Epithelial cell of proximal tubule (primary cell): ENCODE measurements at places on chromosomes 3 and 15. TPM values are rescaled to one million over a fixed set of nuclear protein-coding genes. Genes with fewer than 3 reads are reported as not detected.

DNA sequence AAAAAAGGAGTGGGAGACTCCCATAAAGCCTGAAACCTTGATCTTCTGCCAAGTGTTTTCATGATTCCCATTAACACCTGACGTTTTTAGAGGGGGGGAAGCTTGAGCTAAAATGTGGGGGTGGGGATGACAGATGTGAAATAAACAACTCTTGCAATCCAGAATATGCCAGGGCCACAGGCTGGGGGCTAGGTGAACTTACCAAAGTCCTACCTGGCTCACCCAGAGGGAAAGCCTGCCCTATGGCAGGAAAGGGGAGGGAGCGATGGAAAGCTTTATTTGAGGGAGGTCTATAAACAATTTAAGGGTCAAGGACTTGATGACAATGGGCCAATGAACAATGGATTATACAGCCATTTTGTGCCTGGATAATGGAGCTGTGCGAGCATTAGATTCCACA lies 108.3 kb downstream of the LRIG1 start:
- DNase-seq = no peak

Gene IQCF5
- not detected in 2 replicates for total RNA-seq

Gene BNC1
- total RNA-seq = 10.6 and 16.4 TPM in 2 replicates

DNA sequence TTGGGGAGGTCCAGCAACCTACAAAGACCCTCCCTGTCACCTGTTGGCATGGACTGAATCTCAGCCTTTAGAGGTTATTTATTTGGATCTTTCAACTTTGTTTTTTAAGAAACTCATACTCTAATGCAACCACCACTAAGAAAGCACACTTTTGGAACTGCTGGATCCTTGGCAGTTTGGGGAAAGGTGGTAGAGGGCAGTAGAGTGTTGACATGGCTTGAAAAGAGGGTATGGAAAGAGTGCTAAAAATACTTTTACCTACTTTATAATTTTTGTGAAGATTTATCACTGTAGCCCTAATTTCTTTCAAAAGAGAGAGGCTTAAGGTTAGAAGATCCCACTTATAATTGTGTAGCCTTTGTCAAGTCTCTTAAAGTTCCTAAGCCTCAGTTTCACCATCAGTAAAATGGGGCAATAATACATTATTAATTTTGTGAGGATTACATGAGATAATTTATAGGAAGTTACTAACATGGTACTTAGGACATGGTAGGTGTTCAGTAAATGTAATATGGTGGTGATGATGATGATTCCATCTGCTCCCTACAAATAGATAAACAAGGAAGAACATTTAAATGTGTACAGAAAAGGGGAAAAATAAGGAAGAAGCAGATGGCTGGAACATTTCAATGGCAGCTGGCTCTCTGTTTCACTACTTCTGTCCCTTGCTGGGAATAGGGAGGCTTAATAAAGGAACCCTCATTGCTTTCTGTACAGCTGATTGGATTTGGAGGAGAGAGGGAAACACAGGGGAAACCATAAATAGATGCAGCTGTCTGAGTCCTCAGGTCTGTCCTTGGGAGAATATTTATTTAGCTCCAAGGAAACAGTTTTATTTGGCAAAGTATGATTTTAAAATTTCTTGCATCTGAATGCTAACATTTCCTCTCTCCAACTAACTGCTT lies 208.4 kb upstream of the ADAMTS9 start:
- no peak for DNase-seq

DNA sequence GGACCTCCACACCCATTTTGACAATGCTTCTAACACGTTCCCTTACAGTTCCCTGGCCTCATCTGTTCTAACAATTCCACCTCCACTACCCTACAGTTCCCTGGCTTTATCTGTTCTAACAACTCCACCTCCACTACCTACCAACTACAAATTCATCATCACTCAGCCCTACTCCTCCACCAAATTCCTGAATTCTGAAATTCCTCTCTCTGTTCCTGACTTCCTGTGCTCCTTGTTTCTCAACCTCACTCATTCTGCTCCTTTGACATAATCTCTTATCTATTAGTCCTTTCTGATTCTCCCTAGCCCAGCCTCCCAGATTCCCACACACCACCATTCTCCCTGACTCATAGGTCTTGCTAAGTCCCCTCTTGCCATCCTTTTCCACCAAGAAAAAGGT lies 22.5 kb downstream of the UPK1B start:
- DNase-seq = no peak

DNA sequence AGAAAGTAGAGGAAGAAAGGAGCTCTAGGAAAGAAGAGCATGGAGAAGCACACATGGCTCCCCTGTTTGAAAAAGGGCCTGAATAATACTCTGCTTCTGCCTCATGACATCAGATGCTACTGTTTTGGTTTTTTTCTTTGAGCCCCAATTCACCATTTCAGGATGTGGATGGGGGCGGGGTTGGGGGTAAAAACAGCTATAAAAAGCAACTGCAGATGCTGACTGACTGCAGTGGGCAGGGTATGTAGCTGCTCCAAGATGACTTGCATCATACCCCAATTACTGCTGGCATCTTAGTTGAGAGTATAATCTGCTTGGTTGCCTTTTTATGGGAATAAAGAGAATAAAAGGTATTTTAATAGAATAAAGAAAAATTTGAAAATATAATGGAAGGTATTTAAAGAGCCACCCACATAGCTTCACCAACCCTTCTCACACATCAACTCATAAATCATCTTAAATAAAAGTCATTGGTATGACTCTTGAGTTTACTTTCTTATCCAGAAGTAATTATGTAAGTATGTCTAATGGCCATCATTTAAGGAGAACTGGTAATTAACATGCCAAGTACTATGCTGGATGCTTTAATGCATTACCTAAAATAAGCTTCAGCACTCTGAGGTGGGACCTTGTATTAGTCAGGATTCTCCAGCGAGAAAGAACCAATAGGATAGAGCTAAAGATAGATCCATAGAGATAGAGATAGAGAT lies 36.4 kb upstream of the TMEM45A start:
- no peak for DNase-seq

DNA sequence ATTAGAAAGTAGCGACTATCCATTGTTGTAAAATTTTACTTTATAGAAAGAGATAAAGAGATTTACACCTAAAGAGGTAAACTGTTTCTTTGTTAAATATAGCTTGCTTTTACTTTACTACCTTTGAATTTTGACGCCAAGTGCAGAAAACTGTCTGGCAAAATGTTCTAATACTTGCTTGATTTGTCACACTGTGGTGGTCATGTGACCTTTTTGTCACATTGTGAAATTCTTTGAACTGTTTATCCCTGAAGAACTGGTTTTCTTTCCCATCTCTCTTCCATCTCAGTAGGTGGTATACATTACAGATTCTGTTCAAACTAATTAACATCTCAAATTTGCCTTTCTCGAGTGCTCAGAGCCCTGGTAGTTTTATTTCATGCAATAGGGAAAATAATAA lies 327.4 kb downstream of the NAALADL2 start:
- DNase-seq = no peak

DNA sequence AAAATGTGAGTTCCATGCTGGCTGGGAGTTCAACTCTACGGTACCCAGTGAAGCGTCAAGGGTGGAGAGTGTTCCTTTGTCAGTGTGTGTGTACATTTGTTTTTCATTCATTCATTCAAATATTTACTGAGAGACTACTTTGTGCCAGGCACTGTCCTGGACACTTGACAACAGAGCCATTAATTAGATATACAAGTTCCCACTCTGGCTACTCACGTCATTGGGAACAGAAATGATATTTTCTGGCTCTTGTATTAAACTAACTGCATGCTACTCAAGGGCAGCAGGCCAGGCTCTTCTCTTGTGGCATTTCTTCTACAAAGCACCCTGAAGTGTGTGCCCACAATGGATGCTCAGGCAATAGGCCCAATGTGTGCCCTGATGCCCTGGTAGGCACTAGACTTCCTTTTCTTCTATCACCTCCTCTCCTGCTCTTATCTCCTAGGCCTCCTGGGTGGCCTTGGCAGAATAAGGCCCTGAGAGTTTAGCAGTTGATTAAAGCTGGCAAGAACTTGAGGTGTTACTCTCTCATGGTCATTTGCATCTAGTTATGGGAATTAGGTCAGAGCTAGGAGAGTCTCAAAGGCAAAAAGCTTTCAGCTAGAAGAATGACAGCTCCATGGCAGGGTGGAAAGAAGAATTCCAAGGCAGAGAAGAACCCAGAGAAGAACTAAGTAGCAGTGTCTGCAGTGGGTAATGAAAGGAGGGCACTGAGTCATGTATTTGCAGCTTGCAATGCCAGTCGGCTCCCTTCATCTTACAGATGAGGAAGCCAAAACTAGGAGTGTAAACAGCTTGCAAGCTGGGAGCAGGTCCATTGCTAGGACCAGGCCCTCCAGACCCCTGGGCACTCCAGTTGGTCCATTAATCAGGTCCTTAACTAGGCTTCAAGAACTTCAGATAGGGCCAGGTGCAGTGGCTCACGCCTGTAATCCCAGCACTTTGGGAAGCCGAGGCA lies 14.0 kb upstream of the SMAD3 start:
- no peak for DNase-seq

DNA sequence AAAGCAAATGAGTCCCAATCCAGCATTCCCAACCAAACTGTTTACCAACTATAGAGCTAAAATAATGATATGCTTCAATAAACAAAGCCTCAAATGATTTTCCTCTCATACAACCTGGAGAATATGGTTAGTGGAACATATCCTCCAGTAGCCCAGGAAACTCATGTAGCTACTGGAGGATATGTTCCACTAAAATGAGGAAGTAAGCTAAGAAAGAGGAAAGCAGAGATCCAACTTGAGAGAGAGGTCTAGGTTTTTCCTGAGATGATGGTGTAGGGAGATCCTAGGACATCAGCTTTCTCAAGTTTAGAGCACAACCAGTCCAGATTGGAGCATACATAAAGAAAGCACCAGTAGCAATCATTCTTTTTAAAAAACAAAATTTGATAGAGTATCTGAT lies 44.6 kb upstream of the SLC4A7 start:
- no peak for DNase-seq

GRCh38 chr15:62957130-62957529 lies 85.4 kb upstream of the TPM1 start:
- peak; percentile 75 for DNase-seq

Gene IMPG2
- total RNA-seq = under 0.01 TPM in 2 replicates

- DNase-seq = no peak
These were observed 53.6 kb downstream of the SUMF1 start for GRCh38 chr3:4413467-4413866.

- DNase-seq = no peak
These were observed 18.0 kb upstream of the SECISBP2L start for GRCh38 chr15:49064281-49064653.

GRCh38 chr3:171385086-171385485 lies 75.1 kb downstream of the TNIK start:
- DNase-seq = no peak
